ENCODE measurements at places on chromosomes 7 and 10.

DNA sequence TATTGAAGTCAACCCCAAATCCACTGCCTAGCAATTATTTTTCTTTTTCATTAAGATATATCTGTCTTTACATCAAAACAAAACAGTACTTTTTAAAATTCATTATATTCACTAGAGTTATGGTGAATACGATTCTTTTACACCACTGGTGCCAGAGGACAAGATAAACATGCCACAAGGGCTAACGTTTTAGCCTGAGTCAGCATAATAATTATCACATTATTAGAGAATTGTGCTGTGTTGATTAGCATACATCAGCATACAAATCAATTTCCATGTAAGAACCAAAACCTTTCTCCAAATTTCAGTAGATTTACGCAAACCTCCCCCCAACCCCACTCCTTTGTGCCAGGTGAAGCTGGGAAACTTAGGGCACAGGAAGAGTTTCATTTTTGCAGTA is 131.1 kb upstream of the TMEM106B start:
- no peak for DNase-seq

- no peak for DNase-seq
These were observed 27.6 kb upstream of the LAMB1 start for GRCh38 chr7:108030516-108030915.

DNA sequence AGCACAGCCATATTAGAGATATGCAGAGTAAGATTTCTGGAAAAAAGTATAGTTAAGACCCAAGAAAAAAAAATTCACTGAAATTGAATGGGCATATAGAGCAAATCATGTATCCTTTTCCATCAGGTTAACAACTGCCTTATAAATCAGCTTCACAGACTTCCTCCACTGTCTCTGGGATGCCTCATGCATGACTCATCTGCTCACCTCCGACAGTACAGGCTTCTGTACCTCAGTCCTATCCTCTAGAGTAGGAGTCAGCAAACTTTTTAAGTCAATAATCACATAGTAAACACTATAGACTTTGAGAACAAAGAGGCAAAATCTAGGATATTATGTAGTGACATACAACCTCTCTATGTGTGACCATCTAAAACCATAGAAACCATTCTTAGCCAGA is 211.6 kb upstream of the SP8 start:
- no peak for DNase-seq

GRCh38 chr10:118543714-118544400 is 51.6 kb downstream of the PRLHR start:
- DNase-seq = peak; percentile 79

DNA sequence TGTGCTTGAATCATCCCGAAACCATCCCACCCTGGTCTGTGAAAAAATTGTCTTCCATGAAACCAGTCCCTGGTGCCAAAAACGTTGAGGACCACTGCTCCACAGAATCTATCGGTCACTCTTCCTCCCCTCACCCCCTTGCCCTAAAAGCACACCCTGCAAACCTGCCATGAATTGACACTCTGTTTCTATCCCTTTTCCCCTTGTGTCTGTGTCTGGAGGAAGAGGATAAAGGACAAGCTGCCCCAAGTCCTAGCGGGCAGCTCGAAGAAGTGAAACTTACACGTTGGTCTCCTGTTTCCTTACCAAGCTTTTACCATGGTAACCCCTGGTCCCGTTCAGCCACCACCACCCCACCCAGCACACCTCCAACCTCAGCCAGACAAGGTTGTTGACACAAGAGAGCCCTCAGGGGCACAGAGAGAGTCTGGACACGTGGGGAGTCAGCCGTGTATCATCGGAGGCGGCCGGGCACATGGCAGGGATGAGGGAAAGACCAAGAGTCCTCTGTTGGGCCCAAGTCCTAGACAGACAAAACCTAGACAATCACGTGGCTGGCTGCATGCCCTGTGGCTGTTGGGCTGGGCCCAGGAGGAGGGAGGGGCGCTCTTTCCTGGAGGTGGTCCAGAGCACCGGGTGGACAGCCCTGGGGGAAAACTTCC is 784 bp upstream of the SERPINE1 start:
- DNase-seq = no peak

GRCh38 chr7:128974241-128974934 is 36.7 kb downstream of the IRF5 start:
- no peak for DNase-seq

DNA sequence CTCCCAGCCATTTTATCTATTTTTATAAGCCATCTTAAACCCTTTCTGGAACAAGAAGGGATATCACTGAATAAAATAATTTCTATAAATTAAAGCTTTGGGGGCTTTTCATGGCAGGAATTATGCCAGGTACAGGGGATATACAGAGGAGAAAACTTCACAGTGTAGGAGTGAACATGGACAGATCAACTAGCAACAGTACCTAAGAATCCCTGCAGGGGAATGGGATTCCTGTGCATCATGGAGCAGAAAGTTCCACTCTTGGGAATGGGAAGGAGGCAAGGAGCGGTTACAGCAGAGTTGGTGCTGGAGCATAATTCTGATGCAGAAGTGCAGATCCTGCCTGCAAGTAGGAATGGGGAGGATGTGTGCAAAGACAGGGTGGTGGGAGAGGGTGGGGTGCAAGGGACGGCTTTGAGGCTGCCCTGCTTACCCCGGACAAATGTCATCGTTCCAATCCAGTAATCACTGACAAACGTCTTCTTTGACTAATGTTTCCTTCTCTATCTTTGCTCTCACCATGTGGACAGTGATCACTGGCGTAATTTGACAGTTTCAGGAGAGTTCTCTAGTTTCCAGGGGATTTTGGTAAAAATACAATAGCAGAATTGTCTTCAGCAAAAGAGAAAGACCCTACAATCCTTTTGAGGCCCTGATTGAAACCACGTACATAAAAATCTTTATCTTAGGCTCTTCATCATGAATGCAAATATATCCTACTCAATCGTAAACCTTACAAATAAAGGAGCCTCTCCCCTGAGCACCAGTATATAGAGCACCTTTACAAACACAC is 196.7 kb downstream of the HECW1 start:
- DNase-seq = no peak

DNA sequence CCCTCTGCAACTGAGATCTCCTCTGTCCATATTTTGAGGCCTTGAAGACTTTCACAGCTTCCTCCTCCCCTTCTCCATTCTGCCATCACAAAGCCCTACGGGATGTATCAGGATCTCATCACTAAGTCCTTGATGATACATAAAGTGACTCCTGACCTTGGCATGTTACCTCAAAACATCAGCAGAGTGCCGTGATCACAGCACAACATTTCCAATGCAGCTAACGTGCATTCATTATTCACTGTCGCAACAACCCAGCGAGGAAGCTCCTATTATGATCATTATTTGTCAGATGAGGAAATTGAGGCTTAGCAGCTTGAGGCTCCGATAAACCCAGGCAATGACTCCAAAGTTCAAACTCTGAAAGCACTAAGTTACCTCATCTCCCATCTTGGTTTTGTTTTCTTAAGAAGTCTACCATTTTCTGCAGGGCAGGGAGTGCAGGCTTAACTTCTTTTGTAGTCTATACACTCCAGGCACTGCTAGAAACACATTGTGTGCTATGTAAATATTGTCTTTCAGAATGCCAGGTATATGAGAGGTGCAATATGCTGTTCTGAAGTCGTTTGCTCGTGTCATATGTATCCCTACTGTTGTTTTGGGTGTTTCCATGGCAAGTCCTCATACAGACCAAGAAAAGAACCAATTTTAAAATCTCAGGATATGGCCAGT is 80.6 kb upstream of the C1QL3 start:
- no peak for DNase-seq

GRCh38 chr10:36362257-36362656 is 720.2 kb upstream of the FZD8 start:
- no peak for DNase-seq

DNA sequence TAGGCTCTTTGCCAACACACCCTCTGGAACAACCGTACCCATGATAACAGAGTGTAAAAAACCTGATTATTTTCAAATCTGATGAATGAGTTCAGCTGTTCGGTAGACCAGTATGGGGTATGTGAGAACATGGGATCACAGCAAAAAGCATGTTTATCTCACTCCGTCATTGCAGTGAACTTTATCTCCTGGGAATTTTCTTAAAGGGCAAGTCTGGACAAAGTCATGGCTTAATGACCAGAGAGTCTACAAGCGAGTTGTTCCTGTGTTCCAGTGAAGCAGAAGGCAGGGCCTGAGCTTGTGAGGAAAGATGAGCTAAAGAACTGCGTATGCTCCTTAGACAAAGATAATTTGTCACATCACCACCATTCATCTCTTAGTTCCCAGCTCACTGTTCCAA is 219.7 kb downstream of the TRIL start:
- no peak for DNase-seq

DNA sequence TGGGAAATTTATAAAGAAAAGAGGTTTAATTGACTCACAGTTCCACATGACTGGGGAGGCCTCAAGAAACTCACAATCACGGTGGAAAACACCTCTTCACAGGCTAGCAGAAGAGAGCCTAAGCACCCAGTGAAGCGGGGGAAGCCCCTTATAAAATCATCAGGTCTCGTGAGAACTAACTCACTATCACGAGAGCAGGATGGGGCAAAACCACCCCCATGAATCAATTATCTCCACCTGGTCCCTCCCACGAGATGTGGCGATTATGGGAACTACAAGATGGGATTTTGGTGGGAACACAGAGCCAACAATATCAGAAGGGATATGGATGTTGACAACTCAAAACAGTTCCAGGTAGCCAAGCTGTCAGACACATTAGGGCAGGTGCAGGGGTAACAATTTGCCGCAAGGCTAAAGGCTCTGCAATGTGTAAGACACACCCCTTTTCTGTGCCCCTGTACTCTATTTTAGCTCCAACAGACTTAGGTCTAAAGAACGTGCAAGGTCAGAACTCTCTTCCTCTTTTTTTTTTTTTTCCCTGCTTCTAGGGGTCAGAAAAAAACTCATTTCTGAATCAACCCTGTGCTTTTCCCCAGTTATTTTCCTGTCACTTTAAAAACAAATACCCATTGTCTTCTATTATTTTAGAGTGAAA is 30.7 kb upstream of the RBM20 start:
- no peak for DNase-seq

DNA sequence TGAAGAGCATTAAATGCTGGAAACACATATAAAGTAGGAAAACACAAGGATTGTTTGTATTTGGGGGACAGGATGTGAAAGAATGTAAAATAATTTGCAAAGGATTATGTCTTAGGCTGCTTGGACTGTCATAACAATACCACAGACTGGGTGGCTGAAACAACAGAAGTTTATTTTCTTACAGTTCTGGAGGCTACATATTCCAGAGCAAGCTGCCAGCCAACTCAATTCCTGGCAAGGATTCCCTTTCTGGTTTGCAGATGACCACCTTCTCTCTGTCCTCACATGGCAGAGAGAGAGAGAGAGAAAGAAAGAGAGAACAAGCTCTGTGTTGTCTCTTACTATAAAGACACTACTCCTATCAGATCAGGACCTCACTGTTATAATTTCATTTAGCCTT is 8.8 kb upstream of the LAMB4 start:
- DNase-seq = no peak

DNA sequence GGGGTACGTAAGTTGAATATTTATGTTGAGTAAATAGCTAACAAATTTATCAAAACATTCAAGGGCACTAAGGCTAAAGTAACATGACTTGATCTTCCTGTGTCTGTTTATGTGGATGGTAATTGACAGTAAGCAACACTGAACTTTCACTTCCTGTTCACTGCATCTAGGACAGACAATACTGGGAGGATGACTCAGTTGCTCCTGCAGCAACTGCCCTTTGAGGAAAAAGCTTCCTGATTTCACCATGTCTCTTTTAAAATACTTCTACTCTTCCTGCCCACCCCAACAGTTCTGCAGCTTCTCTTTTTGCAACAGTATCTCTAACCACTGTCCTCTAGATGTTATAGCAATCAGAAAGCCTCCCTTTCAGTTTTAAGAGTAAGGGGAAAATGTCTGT is 76.6 kb upstream of the HGF start:
- no peak for DNase-seq

DNA sequence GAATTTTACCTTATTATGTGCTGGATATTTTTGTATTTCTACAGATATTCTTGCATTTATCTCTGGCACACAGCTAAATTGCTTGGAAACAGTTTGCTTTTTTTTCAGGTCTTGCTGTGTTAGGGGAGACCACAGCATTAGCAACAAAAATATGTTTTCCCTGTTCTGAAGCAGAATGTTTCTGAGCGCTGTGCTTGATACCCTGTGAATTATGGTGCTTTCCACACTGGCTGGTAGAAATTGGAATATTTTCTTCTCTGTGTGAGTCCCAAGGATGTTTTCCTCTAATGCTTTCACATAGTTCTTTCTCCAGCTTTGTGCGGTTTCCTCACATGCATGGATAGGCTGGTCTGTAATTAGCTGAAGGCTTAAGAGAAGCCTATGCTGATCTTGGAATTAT is 651.6 kb upstream of the IGFBP3 start:
- no peak for DNase-seq

DNA sequence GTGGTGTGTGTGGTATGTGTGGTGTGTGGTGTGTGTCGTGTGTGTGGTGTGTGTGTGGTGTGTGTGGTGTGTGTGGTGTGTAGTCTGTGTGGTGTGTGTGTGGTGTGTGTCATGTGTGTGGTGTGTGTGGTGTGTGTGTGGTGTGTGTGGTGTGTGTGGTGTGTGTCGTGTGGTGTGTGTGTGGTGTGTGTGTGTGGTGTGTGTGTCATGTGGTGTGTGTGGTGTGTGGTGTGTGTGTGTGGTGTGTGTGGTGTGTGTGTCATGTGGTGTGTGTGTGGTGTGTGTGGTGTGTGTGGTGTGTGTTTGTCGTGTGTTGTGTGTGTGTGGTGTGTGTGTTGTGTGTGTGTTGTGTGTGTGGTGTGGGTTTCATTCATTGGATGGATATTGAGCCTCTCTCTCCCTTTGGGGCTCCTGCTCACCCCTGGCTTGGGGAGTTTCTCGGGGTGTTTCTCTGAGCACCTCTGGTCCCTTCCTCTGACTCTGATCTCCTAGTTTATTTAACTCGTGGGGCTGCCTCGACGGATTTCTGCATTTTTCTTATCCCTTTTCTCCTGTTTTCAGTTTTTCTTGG is 145.8 kb downstream of the DNAJB6 start:
- no peak for DNase-seq

GRCh38 chr7:38316733-38317360 is 43.4 kb upstream of the TARP start:
- no peak for DNase-seq

GRCh38 chr7:29639386-29639785 is 75.8 kb downstream of the PRR15 start:
- no peak for DNase-seq

GRCh38 chr7:118839515-118839914 is 615.0 kb downstream of the ANKRD7 start:
- DNase-seq = no peak

DNA sequence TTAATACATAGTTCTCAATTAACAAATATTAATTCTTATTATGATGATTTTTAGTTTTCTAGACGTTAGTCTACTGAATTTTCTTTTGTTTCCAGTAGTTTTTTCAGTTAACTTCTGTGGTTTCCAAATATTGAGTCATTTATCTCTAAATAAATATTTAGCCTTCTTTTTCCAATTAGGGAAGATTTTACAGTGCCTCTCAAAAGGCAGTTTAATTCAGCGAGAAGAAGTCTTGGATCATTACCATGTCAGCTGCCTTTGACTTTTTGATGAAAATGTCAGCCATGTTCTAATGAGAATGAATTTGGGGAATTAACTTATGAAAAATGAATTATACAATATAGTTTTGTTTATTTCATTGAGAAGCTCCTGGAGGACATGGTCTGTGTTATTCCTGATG is 90.0 kb downstream of the CDK14 start:
- no peak for DNase-seq
